Stimulated activated CD8-positive, alpha-beta memory T cell treated with anti-CD3 and anti-CD28 coated beads, Interleukin-7, amount 100 ng/mL, for 24 hours (primary cell): ENCODE measurements at places on chromosomes 4 and X.

GRCh38 chrX:118717678-118718391, 9.6 kb upstream of the IL13RA1 start:
- no peak for DNase-seq

- no peak for DNase-seq
Measured at GRCh38 chr4:70670332-70671014, 4.2 kb upstream of the JCHAIN start.

DNA sequence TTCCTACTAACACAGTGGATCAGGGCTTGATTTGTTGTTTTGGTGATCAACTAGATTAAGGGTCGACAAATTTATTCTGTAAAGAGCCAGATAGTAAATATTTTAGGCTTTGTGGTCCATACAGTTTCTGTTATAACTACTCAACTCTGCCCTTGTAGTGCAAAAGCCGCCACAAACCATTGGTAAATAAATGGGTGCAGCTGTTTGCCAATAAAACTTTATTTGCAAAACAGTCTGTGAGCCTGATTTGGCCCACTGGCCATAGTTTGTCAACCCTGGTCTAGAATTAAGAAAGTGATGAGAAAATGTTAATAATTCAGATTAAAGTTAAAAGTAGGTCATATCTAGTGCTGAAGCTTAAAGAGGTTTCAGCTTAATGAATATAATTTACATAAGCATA, 84.0 kb upstream of the TRIM2 start:
- no peak for DNase-seq

GRCh38 chrX:70901465-70901864, 7.0 kb downstream of the TEX11 start:
- no peak for DNase-seq

DNA sequence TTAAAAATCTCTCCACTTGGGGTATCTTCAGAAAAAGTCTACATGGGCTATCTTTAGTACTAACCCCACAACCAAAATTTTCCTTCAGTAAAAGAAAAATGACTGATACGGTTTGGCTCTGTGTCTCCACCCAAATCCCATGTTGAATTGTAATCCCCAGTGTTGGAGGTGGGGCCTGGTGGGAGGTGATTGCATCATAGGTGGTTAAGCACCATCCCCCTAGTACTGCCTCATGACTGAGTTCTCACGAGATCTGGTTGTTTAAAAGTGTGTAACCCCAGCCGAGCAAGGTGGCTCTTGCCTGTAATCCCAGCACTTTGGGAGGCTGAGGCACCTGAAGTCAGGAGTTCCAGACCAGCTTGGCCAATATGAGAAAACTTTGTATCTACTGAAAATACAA, 66.8 kb downstream of the USP46 start:
- DNase-seq: no peak

DNA sequence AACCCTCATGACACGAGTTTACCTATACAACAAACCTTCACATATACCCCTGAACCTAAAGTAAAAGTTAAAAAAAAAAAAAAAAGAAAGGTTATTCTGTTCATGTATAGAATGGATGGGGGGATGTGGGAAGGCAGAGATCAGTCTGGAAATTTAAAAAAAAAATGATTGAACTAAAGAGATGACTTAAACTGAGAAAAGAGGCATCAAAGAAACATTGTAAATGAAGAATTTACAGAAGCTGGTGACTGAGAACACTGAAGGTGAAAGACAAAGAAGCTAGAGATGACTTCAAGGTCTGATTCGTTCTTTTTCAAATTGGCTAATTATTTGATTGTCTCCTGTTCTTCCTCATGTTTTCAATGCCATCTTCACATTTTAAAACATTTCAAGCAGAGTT, 12.8 kb upstream of the ABCG2 start:
- no peak for DNase-seq

DNA sequence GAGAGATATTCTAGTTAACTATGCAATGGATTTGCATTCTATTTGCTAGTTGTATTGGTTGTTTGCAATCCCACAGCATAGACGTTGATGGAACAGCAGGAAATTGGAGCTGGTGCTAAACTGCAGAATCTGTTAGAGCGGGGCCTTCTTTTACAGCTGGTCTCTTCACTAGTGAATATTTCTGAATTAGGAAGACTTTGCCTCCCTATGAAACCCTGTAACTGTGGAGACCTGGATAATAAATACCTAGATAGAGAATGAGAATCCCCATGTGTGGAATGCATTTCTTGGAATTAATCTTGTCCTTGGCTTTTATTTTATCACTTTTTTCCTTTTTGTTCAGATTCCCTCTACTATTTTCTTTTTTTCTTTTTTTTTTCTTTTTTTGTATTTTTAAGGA, 109.7 kb downstream of the SHROOM3 start:
- no peak for DNase-seq

DNA sequence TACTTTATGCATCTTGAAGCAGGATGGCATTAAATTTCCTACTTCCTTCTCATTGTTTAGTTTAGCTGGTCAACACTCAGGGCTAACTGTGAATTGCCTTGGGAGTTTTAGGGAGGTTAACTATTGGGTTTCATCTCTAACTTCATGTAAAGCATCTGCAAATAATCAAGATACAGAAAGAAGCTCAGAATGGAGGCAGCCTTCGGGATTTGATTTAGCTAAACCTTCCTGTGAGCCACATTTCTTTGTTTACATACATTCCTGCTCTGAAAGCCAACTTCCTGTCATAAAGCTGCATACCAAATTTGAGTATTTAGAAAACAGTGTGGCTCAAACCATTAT, 131.7 kb upstream of the PCDH18 start:
- no peak for DNase-seq

GRCh38 chrX:40153345-40154249, 55.8 kb upstream of the BCOR start:
- no peak for DNase-seq

- DNase-seq: no peak
Measured at GRCh38 chr4:78138252-78138651, 81.1 kb downstream of the FRAS1 start.

- DNase-seq: no peak
Measured at GRCh38 chr4:147927377-147928137, 195.7 kb downstream of the ARHGAP10 start.

GRCh38 chr4:14178421-14178820, 550.9 kb upstream of the BOD1L1 start:
- DNase-seq: no peak

DNA sequence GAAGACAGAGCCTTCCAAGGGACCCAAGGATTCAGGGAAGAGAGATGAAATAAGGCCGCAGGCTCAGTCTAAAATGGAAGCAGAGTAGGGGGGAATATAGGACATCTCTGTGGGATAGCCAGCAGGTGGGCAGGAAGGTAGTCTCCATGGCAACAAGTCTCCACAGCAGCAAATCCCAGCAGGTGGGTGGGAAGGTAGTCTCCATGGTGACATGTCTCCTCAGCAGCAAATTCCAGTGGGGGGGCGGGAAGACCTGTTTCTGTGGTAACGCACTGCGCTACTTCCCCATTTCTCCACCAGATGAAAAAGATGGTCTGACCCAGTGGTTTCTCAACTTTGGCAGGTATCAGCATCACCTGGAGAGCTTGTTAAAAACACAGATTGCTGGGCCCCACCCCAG, 18.3 kb downstream of the NLGN3 start:
- no peak for DNase-seq

GRCh38 chrX:720250-720649, 89.7 kb downstream of the SHOX start:
- no peak for DNase-seq

GRCh38 chr4:153808175-153808574, 19.3 kb upstream of the SFRP2 start:
- no peak for DNase-seq

DNA sequence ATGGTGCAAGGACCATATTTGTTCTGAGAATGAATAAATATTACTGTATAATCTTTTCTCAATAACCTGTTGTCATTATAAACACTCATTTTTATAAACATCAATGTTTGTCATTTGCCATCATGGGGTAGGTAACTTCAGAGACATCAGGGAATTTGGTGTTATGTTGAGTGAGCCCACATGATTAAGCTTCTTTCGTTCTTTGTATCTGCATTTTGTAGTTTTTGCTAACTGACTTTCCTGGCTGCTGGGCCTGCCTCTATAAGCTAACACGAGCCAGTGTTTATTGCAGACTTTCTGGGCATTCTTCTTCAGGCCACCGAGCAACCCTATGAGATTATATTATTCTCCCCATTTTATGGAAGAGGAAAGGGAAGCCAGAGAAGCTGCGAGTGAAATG, 48.8 kb upstream of the MTMR1 start:
- no peak for DNase-seq

DNA sequence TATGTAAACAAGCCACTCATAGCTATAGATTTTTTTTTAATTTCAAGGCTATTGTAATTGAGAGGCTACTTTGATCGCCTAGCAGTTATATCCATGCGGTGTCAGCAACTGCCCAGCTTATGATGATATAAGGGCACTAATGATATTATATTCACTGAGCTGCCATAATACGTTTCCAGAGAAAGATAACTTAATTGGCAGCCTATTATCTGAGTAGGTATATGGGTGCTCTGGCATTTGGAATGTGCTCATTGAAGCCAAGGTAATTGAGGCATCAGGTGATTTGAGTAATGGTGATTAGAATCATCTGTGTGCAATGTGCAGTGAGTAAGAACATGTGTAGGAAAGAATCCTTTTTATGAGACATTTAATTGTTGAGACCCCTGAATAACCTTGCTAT, 490.0 kb downstream of the CENPC start:
- no peak for DNase-seq

- DNase-seq: no peak
Measured at GRCh38 chr4:22129454-22130029, 181.0 kb upstream of the KCNIP4 start.

GRCh38 chrX:150775569-150776350, 82.6 kb downstream of the MTMR1 start:
- no peak for DNase-seq

GRCh38 chr4:1577822-1578217, 106.3 kb downstream of the FAM53A start:
- no peak for DNase-seq

DNA sequence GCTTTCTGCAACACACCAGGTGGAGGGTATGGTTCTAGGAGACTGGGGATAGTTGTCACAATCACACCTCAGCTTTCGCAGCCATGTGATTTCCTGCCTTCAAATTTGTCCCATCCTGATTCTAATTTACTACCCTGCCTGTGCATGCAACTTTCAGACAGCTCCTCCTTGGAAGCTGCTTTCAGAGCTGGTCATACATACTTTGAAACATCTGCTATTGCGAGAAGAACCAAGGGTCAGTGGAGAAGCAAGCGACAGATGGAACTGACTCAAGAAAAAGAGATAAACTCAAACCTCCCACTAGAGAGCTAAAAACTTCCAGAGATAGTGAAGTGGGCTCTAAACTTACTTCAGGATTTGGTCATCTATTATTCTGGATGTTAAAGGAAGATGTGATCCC, 381.7 kb upstream of the FGF13 start:
- DNase-seq: no peak

GRCh38 chr4:71380788-71381187, 42.0 kb downstream of the SLC4A4 start:
- DNase-seq: no peak

- no peak for DNase-seq
Measured at GRCh38 chr4:184812651-184813181, 13.1 kb downstream of the ACSL1 start.

- DNase-seq: no peak
Measured at GRCh38 chr4:176013476-176014247, 52.0 kb upstream of the WDR17 start.

GRCh38 chrX:10163031-10163430, 6.3 kb downstream of the CLCN4 start:
- DNase-seq: no peak

DNA sequence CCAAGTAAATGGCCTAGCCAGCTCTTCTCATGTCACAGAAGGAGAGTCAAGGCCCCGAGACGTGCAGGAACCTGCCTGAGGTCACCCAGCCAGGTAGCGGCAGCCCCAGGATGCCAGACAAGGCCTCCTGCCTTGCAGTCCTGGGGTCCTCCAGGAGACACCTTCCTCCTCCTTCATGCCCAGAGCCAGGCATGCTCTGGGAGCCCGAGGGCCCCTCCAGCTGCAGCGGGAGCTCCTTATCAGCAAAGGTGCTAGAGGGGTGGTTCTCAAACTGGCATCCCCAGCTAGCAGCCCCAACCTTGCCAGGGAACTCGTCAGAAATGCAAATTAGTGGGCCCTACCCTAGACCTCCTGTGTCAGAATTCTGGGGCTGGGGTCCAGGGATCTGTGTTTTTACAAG, 56.2 kb upstream of the AFAP1 start:
- no peak for DNase-seq

DNA sequence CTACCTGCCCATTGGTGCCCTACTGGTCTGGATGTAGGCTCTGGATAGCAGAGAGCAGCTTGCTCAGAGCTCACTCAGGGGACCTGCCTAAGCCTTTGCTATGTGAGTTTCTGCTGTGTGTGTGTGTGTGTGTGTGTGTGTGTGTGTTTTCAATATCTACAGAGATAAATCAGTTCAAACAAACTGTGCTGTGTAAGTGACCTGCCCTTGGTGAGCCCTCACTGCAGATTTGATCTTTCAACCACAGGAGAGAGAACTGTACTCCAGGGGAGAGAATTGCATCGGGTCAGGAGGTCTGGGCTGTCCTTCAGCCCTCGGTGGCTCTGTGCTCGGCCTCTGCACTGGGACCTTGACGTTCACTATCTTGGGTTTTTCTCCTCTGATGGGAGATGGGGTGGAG, 35.0 kb upstream of the CDKN2AIP start:
- no peak for DNase-seq

GRCh38 chr4:124958847-124959246, 246.3 kb upstream of the ANKRD50 start:
- no peak for DNase-seq

- DNase-seq: no peak
Measured at GRCh38 chrX:97639526-97639925, 755.8 kb downstream of the RPA4 start.

GRCh38 chr4:13056630-13057189, 427.4 kb downstream of the RAB28 start:
- no peak for DNase-seq

- no peak for DNase-seq
Measured at GRCh38 chr4:153275380-153276276, 68.9 kb upstream of the MND1 start.

DNA sequence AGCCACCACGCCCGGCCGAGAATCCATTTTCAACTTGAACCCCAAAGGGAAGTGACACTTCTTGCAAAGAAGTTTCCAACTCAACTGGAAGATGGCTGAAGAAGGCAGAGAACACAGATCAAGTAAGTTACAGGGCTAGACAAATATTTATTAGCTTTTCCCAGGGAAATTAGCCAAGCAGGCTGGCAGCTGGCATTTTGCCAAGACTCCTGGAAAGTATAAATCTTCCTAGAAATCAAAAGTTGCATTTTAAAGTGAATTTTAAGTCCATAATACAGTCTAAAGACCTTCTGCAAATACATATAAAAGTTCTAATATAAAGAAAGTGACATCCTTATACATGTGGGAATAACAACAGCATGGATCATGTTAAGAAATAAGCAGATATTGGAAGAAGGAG, 3.4 kb upstream of the MRPL1 start:
- DNase-seq: no peak

GRCh38 chr4:146495269-146495668, 26.5 kb downstream of the SLC10A7 start:
- DNase-seq: no peak
